Kidney capillary endothelial cell (primary cell): ENCODE measurements at places on chromosomes 13 and 19.
A peak's percentile ranks its signal among the peaks of the same experiment; 100 is the strongest.

GRCh38 chr19:8501516-8501915, 924 bp downstream of the PRAM1 start:
- no peak for DNase-seq

GRCh38 chr19:14616407-14616806, 33.5 kb downstream of the CLEC17A start:
- no peak for DNase-seq

DNA sequence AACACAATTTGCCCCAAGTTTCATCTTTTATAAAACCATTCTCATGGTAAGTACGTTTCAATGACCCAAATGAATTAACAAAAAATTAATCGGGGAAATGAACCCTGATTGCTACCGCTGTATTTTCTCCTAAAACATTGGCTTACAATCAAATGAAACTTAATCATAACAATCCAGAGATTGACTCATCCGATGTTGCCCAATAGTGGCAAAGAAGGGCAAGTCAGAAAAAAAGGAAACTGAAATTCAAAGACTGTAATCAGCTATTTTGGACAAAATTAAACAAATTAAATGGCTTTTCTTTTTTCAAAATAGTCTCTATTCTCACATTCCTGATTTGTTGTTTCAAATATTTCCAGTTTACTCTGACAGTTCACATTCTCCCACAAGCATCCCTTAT, 3.9 kb upstream of the ACOD1 start:
- DNase-seq = no peak

- DNase-seq = no peak
Observed at GRCh38 chr13:99553033-99553432, 51.8 kb downstream of the TM9SF2 start.

GRCh38 chr13:44400736-44401135, 27.1 kb downstream of the SERP2 start:
- DNase-seq = no peak

DNA sequence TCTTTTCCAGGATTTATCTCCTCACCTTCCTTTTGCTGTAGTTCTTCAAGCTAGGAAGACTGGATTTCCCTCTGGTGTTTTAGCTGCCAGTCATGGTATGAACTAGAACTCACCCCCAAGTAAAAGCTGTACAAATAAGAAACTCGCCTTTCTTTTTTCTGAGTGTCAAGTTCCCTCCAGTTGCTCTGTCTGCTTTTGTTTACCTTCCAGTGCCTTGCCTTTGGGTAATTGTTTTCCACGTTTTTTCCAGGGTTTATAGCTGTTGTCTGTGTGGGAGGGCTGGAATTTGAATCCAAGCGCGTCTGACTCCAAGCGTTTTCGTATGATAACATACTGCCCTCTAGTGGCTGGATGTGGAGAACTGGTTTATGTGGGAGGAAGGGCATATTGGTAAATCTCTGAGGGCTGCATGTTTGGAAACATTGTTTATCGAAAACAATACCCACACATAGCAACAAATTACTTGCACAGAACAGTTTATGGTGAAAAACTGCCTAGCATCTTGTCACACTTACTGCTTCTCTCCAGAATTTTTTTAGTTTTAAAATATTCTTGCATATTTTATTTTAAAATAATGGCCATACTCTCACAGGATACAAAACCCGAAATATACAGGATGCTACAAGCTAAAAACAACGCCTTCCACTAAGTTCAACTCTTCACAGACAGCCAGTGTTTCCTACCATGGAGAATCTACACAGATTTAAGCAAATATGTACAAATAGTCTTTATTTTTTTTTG, 19.2 kb downstream of the RCN3 start:
- peak; percentile 90 for DNase-seq

GRCh38 chr13:76438050-76438449, 448.2 kb downstream of the KCTD12 start:
- DNase-seq = no peak

GRCh38 chr19:37472165-37472564, 3.0 kb downstream of the ZNF570 start:
- no peak for DNase-seq

DNA sequence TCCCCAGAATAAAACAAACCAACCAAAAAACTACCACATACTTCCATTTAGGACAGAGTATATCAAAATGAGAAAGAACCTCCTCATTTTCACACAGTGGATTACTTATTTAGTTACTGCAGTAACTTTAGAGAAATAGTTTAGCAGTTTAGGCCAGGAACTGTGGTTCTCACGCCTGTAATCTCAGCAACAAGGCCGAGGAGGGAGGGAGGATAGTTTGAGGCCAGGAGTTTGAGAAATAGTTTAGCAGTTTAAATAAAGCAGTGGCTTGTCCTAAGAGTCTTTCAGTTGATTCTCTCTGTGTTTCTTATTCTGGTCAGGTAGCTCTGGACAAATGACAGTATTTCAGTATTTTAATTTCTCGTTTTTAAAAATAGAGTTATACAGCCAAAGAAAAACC, 9.4 kb downstream of the HMGB1 start:
- DNase-seq = no peak

GRCh38 chr19:2923510-2923909, 21.3 kb downstream of the ZNF77 start:
- no peak for DNase-seq

DNA sequence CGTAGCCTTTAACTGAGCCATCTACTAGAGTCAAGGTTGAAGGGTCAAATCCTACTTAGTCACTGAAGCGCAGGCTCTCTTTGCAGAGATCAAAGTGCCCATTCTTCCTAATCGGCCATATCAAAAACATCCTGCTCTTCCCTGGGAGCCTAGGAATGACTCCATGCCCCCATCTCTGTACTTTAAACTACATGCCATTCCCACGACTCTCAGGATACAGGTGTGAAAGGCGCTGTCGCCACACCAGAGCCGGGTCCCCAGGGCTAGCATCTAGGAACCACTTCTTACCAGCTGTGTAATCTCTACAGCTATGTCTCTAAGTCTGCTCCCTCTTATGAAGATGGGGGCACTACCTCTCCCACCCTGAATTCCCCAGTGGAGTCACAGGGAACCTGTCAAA, 22.3 kb downstream of the IRS2 start:
- no peak for DNase-seq

- no peak for DNase-seq
Observed at GRCh38 chr19:41564515-41565378, 11.2 kb upstream of the CEACAM21 start.

DNA sequence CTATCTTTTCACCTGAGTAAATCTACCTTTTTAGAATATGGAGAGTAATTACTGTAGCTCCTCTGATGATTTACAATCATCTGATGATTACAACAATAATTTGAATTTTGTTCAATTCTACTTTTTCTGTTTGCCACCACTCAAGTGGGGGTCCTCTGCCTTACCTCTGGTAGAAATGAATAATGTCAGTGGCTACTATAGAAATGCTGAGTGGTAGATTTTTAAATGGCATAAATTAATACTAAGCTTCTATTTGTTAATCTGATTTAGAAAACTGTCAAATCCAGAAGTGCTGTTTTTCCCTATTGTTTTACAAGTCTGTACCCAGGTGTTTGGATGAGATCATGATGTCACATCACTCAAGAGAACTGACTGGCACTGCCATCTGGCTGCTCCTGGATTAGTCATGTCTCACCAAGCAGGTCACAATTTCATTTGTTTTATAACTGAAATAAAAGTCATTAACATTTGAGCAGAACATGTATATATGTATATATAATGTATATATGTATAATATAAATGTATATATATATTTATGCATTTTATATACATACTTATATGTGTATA, 494.8 kb downstream of the TBC1D4 start:
- DNase-seq = no peak

DNA sequence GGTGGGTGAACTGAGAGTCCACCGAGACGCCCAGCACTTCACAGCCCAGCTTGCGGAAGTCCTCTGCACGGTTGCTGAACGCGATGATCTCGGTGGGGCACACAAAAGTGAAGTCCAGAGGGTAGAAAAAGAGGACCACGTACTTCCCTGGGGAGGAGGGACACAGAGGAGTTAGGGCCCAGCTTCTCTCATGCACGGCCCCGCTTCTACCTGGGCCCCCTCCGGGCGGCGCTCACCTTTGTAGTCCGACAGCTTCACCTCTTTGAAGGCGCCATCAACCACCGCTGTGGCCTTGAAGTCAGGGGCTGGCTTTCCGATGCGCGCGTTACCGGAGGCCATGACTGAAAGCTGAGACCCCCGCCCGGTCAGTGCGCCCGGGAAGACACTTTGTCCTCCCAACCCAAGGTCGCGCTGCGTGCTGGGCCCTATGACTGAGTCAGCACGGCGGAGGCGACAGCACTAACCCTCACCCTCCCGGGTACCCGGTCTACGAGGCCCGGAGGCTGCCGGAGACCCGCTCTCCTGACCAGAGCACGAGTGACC, 606 bp downstream of the PRDX2 start:
- DNase-seq = no peak

GRCh38 chr19:43784981-43785808, 4.4 kb upstream of the KCNN4 start:
- DNase-seq = peak; percentile 65

GRCh38 chr13:24381541-24382265, 72.3 kb downstream of the C1QTNF9 start:
- DNase-seq = no peak

GRCh38 chr13:35164324-35164932, 222.4 kb downstream of the NBEA start:
- peak; percentile 63 for DNase-seq

DNA sequence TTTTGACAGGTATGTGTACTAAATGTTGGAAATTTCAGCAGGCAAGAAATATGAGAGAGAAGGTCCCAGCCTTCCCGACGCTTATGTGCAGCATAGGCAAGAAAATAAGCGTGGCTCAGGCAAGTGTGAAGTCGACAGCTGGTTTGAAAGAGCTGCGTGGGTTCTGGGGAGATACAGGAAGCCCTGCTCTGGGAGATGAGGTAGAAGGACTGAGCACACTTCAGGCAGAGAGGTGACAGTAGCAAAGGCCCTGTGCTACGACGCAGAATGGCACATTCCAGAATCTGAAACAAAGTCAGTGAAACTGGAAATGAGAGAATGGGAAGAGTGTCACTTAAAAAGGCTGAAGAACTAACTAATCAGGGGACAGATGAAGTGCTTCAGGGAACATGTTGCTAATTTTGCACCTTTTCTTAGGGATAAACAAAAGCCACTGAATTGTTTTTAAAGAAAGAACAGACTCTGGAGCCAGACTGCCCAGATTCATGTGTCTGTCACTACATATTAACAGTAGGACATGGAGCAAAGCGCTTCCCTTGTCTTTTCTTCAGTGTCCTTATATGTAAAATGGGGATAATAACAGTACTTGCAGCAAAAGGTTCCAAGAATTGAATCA, 160.1 kb downstream of the SPRY2 start:
- no peak for DNase-seq
